CD4-positive, alpha-beta T cell treated with Interleukin-17A for 4 hours (primary cell): ENCODE measurements at places on chromosomes 11 and 22.

- peak; percentile 77 for DNase-seq
These were observed 1.2 kb downstream of the TSPO start for GRCh38 chr22:43152357-43153071.

GRCh38 chr11:122882857-122883645 lies 492 bp downstream of the JHY start:
- DNase-seq: peak; percentile 69

GRCh38 chr11:64060861-64061444 lies 25.2 kb downstream of the FLRT1 start:
- DNase-seq: peak; percentile 64

GRCh38 chr11:28842716-28843115 lies 734.5 kb downstream of the METTL15 start:
- DNase-seq: no peak

DNA sequence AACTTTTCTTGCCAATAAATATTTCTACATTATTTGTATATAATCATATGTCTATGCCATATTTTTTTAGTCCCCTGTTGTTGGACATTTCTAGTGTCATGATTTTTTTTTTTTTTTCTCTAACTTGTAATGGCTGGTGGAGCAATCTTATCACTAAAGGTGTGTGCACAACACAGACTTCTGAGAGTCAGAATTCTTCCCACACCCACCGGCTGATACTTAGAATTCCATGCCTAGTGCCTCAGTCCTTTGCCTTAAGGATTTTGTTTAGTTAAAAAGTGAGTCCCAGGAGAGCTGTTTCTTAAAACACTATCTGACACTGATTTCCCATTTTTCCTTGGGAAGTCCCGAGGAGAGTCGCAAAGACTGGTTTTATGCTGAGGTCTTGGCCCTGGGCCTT lies 87.7 kb upstream of the BARX2 start:
- no peak for DNase-seq

DNA sequence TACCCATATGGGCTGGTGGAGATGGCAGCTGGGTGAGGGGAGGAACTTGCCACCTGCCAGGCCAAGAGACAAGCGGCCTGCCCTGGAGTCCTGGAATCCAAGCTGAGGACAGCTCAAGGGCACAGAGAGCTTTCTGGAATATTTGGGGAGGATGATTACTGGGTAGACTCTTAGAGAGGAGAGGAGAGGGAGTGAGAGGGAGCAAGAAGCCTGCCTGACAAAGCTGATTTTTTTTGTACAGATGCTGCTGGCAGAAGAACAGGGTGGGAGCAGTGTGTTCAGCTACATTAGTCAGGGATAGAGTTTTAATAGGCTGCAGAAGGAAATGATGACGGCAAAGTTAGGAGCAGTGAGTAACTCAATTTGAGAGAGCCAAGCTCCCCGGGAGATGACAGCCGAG lies 299.3 kb downstream of the NXPE2 start:
- no peak for DNase-seq

DNA sequence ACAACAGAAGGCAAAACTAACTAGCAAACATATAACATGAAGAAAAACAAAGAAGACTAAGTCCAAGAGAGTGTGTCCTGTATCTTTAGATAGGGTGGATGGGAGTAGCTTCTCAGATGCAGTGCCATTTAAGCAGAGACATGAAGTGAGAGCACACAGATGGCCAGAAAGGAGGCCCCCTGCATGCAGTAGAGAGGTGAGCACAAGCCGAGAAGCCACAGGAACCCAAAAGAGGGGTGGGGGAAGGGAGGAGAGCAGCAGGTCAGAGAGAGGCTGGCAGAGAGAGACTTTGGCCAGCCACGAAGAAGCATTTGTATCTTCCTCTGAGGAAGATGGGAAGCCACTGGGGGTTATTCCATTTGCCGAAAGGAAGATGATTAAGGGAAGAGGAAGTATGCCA lies 86.7 kb downstream of the NTM start:
- no peak for DNase-seq

- DNase-seq: no peak
These were observed 31.3 kb downstream of the MTNR1B start for GRCh38 chr11:93000511-93001476.

DNA sequence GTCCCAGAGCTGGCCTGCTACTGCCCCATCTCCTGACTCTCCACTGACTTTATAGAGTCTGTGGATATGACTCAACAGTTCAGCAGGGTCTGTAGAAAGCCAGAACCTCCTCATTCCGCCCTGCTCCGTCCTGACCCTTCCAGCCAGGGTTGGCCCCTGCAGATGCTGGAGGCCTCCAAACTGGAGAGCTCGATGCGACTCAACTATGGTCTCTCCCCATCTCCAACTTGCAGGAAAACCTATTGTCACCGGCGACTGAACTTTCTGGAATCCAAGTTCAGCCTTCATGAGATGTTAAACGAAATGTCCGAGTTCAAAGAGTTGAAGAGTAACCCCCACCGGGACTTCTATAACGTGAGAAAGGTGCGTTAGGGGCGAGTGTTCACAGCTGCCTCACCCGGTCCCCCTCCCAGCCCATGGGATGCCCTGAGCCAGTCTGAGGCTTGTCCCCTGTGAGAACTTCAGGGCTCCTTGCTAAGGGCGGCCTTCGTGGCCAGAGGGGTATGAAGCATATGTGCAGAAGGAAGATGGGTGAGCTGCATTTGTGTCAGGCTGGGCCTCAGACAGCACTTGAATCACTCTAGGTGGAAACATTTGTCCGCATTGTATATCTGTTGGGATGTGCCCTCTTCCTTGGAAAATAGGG lies 32.1 kb downstream of the AMPD3 start:
- DNase-seq: no peak
